Stimulated activated CD8-positive, alpha-beta memory T cell treated with anti-CD3 and anti-CD28 coated beads, Interleukin-4, amount 100 ng/mL, for 1 hour (primary cell): ENCODE measurements at places on chromosomes 11 and 22.

- no peak for DNase-seq
Observed at GRCh38 chr11:20712912-20713311, 43.5 kb downstream of the NELL1 start.

GRCh38 chr11:133968300-133968699, 11.5 kb upstream of the IGSF9B start:
- DNase-seq: no peak

DNA sequence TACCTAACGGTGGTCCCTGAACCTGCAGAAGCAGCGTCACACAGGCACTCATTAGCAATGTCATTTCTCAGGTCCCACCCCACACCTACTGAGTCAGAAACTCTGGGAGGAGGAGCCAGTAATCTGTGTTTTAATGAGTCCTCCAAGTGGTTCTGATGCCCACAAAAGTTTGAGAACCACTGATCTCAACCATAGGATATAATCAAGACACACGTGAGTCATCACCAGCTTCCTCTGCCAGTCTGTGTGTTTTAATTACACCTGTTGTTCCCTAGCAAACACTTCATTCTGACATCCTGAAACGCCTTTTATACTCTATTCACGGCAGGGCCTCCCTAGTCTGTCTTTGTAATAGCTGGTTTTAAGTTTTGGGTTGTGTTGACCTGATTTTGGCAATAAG, 5.8 kb downstream of the TECTA start:
- no peak for DNase-seq

DNA sequence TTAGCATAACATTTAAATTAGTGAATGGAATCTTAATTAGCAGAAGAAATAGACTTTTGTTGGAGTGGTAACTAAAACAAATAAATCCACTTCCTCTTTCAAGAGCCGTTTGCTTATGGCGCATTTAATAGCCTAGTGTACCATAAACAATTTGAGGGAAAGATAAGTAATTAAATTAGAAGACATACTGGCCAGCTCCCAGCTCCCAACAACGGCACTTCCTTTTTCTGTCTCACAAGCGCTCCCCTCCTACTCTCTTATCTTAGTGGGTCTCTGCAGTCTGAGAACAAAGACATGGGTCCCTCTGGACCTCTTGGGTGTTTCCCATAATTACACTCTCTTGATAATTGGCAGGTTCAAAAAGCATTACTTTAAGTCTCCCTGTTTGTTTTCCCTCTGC, 146.0 kb downstream of the OPCML start:
- DNase-seq: no peak

- no peak for DNase-seq
Observed at GRCh38 chr11:86676533-86677154, 4.2 kb upstream of the ME3 start.

GRCh38 chr11:11279956-11280689, 72.9 kb downstream of the CSNK2A3 start:
- no peak for DNase-seq

GRCh38 chr22:49007013-49007653, 820.5 kb downstream of the BRD1 start:
- DNase-seq: no peak

DNA sequence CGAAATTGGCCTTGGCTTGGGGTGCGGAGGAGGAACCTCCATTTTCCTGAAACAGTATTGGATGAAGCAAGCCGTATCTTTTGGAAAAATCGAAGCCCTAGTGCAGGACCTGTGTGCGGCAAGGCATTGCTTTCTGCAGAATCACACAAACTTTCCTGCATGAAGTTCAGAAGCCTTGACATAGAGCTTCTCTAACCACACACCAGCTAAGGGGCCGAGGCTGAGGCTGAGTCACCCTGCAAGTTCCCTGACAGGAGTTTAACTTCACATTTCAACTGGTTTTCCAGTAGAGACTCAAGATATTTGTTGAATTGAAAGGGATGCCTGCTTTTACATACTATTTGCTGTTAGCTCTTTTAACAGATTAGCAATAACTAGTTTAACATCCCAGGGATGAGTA, 67.8 kb downstream of the TCF20 start:
- DNase-seq: peak; percentile 24
